ENCODE measurements at places on chromosomes 1 and 21. TPM values are rescaled to one million over a fixed set of nuclear protein-coding genes. Genes with fewer than 3 reads are reported as not detected.
A peak's percentile ranks its signal among the peaks of the same experiment; 100 is the strongest.

GRCh38 chr1:91885213-91885715, 687 bp downstream of the TGFBR3 start:
- peak; percentile 51 for DNase-seq

The C8A gene
- total RNA-seq: not detected

The IFI44L gene
- 16.0 TPM for total RNA-seq

The PGLYRP4 gene
- total RNA-seq: not detected

GRCh38 chr1:64515427-64515826, 45.5 kb downstream of the CACHD1 start:
- peak; percentile 49 for DNase-seq

The ZNF670 gene
- total RNA-seq: 1.6 TPM

The USP21 gene
- 11.8 TPM for total RNA-seq

DNA sequence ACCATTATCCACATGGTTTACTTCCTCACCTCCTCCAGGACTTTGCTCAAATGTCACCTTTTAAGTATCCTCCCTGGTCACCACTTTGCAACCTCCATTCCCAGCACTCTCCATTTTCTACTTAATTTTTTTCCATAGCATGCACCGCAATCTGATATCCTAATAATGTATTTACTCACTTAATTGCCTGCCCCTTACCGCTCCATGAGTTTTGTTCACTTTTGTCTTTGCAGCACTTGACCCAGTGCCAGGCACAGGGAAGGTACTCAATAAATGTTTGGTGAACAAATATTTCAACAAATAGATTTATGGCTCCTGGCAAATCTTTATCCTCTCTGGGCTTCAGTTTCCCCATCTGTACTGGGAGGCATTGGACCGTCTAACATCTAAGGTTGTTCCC, 53.6 kb downstream of the UBE2T start:
- DNase-seq: no peak

GRCh38 chr1:60145771-60146170, 72.2 kb upstream of the C1orf87 start:
- no peak for DNase-seq

The C1orf226 gene
- 5.2 TPM for total RNA-seq

The EDN2 gene
- 0.92 TPM for total RNA-seq

The KCNJ15 gene
- total RNA-seq: 0.44 TPM

DNA sequence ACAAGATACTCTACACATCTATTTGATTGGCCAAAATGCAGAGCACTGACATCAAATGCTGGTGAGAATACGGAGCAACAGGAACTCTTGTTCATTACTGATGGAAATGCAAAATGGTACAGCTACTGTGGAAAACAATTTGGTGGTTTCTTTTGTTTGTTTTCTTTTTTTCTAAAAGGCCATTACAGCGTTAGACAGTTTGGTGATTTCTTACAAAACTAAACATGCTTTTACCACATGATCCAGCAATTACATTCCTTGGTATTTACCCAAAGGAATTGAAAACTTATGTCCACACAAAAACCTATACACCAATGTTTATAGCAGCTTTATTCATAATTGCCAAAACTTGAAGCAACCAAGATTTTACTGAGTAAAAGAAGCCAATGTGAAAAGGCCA, 66.4 kb upstream of the FBXO28 start:
- no peak for DNase-seq

GRCh38 chr1:173418107-173418985, 58.8 kb upstream of the PRDX6 start:
- DNase-seq: no peak

GRCh38 chr1:17816511-17816910, 61.4 kb downstream of the ACTL8 start:
- no peak for DNase-seq

The VHLL gene
- total RNA-seq: not detected

DNA sequence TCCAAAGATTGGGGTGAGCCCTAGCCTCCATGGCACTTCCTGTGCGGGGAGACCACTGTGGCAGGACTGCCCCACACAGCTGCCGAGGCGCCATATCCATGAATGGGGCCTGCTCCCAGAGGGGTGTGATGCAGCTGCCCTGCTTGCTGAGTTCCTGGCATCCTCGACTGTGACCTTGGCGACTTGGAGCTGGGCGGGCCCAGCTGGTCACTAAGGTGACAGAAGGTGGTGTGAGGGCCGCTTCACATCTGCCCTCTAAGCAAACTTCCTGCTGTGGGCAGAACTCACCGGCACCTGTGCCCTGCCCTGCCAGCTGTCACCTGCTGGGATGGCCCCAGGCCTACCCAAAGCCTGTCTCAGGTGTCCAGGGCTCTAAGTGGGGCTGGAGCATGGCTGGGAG, 9.0 kb downstream of the TMEM61 start:
- no peak for DNase-seq

All from heart right ventricle (tissue), 16 donors.